ENCODE measurements at places on chromosomes 3 and 15.
A peak's percentile ranks its signal among the peaks of the same experiment; 100 is the strongest.

GRCh38 chr15:55290528-55291057, 980 bp upstream of the RAB27A start:
- DNase-seq, result peak; percentile 66

DNA sequence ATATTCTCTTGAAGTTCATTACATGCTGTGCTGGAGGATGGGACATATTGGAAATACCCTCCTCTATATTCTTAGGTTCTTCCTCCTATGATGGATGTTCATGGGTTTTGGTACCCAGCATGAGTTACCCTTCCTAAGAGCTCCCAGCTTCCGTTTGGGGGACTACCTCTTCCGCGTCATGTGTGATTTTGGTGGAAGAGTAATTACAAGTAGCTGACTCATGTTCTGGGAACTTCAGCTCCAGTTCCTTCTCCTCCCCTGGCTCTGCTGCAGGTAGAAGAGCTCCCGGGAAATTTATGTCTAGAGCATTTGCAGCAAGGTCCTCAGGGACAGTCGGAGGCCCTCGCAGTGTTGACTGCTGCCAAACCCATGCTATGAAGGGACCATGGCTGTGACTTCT, 208.8 kb upstream of the IL12A start:
- no peak for DNase-seq

- DNase-seq, result no peak
These were observed 144.6 kb downstream of the ALDH1A2 start for GRCh38 chr15:57920911-57921310.

DNA sequence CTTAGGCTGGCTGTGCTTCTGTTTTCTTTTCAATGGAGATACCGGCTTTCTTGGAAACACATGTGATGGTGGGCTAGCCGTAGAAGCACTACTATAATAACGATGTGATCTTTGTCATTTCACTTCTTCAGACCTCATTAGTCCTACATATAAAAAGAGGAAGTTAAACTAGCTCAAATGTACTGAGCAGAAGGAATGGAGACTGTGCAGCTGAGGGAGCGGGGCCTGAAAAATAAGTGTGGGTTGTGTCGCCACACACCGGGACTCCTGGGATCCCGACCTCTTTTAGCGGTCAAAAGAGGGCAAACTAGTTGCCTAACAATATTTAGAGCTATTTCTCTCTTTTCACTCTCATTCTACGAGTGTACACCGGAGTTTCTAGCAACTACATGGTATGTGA, 1.0 kb upstream of the RNF7 start:
- no peak for DNase-seq

GRCh38 chr3:73674280-73674679, 49.5 kb upstream of the PDZRN3 start:
- no peak for DNase-seq

- DNase-seq, result no peak
These were observed 27.9 kb upstream of the PDE8A start for GRCh38 chr15:84953726-84954125.

- no peak for DNase-seq
These were observed 524.2 kb downstream of the NAALADL2 start for GRCh38 chr3:175383371-175383770.

DNA sequence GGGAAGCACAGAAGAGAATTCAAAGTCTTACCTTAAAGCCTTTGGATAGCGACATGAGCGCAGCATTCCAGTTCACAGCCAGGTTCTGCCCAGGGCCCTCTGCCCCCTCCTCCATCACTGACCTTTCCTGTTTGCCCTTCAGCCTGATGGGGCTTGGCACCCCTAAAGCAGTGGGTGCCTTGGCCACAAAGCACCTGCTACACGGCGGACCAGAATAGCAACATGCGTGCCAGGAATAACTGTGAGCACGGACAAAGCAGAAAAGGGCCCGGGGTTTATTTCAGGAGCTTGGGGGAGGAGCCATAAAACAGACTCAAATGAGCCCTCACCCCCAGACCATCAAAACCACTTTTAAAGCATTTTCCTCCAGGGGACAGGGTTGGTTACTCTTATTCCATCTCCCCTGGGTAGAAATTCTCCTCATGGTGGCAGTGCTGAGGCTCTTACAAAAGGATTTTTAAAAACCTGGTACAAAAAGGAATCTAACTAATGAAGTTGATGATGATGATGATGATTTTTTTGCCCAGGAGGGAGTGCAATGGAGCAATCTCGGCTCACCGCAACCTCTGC, 135.4 kb downstream of the KLF13 start:
- no peak for DNase-seq

- DNase-seq, result no peak
These were observed 174.5 kb downstream of the CACNA1D start for GRCh38 chr3:53668872-53669271.

DNA sequence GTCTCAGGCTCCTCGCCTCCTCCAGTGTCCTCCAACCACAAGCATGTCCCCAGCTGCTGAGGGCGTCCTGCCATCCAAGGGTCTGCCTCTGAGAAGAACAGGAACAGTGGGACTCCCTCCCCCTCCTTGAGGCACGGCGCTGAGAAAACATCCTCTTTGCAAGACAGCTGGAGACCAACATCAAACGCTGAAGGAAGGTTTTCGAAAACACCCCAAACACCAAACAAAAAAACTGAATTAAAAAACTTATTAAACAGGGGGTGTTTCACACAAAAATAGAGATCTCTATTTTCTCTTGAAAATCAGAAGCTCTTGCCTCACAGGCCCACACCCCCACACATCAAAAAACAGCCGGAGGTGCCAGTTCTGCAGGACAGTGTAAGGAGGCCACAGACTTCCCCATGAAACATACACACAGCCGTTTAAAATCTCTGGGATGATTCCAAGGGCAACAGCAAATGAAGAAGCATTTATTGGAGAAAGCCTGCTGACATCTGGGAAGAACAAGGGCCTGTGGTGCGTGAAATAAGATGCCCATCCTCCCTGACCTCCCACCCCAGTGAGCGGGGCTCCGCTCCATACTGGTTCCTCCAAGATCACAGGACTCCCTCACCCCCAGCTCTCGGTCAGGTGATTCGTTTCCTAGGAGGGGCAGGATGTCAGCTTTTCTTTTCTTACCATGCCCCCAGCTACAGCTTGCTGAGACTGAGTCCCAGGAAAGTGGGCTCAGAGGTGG, 71.3 kb downstream of the NUP210 start:
- no peak for DNase-seq

DNA sequence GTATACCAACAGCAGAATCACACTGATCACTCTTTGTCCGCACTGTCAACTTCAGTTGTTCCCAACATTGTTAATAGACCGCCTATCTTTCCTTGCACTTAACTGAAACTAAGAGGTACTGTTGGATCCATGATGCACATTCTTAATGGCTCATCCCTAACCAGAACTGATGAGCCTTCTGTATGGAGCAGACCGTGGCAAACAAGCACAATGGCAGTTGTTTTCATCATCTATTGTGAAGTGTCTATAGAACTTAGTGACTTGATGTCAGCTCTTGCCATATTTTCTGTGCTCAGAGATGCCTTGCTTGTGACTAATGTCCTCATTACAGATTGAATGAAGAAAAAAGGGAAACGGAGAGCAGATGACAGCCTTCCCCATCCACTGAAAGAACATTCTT, 347.4 kb downstream of the NLGN1 start:
- no peak for DNase-seq

- no peak for DNase-seq
These were observed 21.9 kb downstream of the MKRN2 start for GRCh38 chr3:12578742-12579141.

DNA sequence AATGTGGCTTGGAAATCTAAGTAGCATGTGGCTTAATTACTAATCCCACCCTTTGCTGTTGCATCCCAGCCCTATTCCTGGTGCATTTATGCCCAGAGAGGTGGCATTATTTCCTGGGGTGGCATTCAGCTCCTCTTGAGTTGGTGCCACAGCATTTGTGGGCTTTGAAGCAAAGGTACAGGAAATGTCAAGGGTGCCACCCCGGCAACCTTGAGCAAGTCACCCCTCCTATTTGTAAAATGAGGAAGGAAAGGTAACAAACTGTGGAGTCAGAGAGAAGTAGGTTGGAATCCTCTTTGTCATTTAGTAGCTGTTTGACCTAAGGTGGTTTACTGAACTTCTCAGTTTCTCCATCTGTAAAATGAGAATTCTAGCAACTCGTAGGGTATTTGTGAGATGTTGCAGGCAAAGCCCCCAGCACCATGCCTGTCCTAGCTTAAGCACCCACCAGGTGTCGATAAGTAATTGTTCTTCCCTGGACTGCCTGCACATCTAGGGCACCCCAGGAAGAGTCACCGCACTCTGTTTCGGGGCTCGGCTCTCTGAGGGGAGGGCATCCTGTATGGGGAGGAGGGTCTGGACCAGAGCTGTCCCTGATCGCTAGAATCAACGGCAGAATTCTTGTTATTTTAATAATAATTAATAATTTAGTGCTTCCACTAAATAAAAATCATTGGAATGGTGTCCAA, 17.1 kb downstream of the ISG20 start:
- no peak for DNase-seq

DNA sequence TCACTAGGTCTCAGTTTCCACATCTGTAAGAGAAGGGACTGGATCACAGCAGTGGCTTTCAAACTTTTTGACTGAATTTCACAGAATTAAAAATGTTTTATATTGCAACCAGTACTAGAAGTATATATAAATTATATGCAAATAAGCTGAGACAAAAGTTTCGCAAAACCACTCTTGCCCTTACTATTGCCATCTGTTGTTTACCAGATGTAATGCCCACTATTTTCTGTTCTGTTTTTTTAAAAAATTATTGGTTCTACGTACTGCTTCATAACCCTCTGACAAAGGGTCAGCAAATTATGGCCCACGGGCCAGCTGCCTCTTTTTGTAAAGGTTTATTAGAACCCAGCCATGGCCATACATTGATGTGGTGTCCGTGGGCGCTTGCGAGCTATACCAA, 44.8 kb downstream of the PDIA5 start:
- no peak for DNase-seq

DNA sequence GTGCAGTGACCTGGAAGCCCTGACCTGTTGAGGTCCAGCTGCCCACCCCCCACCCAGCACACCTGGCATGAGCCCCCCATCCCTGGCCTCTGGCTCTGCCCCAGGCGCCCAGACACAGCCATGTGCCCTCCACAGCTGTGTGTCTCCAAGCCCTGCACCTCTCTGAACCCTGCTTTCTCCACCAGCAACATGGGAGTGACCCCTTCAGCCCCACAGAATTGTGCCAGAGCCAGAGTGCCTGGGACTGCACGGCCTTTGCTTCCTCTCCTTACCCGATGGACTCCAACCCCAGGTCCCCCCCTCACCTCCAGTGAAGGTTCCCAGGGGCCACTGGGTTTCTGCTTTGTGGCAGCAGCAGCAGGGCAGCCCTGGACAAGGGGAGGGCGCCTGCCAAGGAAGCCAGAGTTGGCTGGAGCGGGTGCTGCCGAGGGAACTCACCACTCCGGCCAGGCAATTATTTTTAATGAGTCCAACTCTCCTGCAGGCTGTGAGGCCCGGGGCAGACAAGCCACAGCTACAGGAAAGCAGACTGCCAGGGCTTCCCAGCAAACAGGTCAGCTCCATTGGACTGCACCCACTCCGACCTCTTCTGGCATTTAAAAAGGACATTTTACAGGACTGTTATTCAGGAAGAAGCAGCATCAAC, 24.1 kb downstream of the PRR20G start:
- no peak for DNase-seq

DNA sequence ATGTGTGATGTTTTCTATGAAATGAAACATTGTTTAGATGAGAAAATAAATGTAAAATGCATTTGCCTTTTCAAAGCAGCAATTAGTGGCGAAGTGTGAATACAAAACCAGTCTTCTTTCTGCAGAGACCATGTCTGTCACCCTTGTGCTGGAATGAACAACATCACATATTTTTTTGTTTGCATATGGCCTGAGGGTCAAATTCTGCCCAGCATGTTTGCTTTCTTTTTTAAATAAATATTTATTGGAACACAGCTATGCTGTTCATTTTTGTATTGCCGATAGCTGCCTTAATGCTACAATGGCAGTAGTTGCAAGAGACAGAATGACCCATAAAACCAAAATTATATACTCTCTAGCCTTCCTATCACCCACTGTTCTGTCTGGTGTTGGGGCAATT, 75.3 kb upstream of the SNRPN start:
- no peak for DNase-seq

GRCh38 chr3:142656575-142656974, 60.4 kb downstream of the PLS1 start:
- DNase-seq, result no peak

DNA sequence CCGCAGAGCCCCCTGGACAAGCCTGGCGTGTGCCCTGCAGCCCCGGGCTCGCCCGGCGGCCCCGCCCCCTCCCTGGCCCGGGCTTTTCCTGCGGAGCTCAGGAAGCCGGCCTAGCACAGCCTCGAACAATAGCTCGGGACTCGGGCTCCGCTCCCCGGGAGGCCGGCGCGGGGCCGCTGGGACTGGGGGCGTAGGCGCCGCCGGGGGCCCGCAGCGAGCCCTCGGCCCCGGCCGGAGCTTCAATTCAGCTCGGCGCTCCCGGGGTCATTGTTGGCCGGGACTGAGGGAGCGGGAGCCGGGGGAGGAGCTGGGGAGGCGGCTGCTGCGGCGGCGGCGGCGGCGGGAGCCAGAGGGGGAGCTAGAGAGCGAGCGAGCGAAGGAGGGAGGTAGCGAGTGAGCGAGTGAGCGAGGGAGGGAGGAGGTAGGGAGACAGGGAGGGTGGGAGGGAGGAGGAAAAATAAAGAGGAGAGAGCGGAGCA, 41.0 kb upstream of the ROPN1 start:
- DNase-seq, result peak; percentile 19

DNA sequence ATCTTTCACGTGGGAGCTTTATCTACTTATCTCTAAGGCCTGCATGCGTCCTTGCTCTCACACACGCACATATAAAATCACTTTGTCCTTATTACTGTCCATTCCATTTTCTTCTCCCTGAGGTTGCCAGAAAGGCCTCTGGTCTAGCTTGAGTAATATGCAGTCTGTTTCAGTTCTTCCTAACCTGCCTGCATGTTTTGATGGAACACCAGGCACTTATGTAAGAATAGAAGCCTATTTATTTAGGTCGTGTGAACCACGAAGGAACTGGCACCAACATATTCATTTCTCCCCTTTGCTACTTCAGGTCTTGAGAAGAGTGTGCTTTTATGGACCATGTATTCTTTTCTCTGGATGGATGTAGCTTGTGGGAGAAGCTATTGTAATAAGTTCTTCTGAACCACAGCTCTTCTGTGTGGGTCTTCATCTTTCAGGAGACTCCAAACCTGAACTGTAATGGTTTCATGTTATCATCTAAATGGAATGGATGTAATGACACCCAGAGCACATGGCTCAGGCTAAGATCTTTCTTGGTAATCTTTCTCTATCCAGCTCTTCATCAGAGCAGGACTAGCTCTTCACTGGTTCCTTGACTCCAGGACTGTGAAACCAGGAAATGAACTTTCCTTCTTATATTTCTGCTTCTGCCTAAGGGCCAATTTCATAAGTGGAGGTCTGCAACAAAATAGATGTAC, 53.8 kb downstream of the UBE2E2 start:
- no peak for DNase-seq

- no peak for DNase-seq
These were observed 274.7 kb upstream of the CTNNB1 start for GRCh38 chr3:40924559-40925141.

DNA sequence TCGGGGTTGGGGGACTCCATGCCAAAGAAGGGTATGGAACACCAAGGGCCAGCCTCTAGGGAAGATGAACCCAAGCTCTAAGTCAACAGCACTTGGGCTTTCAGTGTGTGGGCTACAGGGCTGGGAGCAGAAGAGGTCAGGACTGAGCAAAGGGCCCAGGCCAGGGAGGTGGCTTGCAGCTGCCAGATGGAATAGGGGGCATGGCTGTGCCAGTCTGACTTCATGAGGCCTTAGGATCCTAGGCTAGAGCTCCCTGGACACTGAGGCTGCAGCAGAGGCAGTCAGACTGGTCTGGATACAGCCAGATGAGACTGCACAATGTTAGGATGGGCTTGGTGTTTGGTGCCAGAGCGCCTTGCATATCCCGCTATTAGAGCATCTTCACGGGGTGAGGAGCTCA, 3.8 kb downstream of the RASGRF1 start:
- DNase-seq, result no peak
